ENCODE measurements at places on chromosomes 4 and X.

- DNase-seq, result no peak
Observed at GRCh38 chr4:8171984-8172924, 13.6 kb upstream of the ABLIM2 start.

DNA sequence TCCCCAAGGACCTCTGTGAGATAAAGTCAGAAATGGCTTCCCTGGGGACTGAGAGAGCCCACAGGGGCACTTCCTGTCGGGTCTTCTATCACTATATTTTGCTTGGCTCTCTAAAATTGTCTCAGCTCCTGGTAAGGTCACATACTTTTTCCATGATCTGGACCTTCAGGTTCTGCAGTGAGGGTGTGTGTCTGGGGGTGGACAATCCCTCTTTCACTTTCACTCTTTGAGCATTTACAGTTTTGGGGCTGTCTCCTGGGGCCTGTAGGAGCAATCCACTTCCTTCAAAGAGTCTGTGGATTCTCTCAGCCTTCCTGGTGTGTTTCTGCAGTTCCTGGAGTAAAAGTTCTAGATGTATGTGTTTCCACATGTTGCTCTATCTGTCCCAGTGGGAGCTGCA is 335.7 kb downstream of the FSTL5 start:
- DNase-seq, result no peak

DNA sequence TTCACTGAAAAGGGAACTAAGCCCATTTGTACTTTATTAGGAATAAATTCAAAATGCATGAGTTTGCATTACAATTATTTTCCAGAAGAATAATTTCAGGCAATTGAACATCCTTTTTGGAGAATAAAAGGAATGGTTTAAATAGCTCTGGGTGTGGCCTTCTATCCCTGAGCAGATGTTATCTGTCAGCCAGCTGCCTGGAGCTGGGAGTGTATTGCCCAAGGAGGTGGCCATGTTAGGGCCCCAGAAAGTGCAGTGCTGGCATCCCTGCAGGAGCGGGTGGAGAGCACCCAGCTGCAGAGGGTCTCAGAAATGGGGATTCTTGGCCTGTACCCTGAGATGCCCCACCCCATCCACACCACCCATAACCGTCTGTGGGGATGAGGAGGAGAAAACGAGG is 21.6 kb upstream of the VEGFD start:
- DNase-seq, result no peak

DNA sequence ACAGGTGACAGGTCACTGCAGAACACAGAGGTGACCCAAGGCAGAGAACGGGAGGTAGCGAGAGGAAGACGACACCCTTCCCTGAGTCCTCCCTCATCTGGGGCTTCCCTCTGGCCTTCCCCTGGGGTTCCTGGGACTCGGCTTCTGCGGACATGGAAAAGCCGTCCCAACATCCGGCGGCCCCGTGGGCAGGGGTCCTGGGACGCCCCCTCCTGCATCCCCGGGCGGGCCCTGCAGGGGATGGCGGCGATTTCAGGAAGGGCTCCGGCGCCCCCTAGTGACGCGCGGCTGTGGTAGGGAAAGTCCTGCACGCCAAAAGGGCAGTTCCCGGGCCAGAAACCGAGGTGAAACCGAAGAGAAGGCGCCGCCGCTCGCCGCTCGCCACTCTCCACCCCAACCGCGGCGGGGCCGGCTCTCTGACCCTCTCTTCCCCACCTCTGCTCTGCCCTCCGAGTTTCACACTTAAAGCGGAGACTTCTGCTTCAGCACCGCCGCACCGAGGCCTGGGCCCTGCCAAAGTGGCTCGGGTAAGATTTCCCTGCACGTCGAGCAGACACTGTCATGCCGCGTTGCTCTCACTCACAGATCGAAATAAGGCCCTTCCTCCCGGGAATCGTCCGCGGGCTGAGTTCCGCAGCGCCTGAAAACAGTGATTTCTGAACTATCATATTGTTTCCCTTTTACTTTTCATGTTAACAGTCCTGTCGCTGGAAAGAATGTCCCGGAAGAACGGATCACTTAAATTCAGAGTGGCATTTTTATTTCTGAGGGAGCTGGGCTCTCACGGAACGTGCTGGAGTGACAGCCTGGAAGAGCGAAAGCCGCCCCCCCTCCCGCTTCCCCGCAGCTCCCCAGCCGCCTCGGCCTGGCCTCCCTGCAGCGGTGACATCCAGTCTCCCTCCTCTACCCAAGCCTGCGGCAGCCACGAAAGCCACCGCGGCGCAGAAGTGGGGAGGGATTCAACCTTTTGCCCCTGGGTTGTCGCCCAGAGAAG is 110.6 kb downstream of the DCTD start:
- DNase-seq, result peak; percentile 80

- DNase-seq, result no peak
Observed at GRCh38 chr4:8778760-8779159, 92.9 kb downstream of the HMX1 start.

- no peak for DNase-seq
Observed at GRCh38 chr4:83552924-83553323, 17.0 kb downstream of the GPAT3 start.

DNA sequence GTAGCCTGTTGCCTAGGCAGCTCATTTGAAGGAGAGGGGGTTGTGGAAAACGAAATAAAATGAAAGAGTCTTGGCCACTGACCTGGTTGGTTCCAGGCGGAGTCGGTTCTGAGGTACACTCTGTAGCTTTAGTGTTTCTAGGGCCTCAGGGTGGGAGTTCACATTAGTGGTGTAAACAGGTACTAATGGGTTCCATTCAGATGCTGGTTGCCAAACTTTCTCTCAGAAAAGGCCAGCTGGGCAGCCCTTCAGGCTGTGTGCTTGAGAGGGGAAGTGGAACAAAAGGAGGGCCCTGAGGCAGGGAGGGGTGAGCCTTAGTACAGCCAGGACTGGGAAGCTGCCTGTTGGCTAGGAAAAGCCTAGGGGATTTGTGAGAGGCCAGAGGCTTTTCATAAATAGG is 24.8 kb downstream of the NHSL2 start:
- no peak for DNase-seq

DNA sequence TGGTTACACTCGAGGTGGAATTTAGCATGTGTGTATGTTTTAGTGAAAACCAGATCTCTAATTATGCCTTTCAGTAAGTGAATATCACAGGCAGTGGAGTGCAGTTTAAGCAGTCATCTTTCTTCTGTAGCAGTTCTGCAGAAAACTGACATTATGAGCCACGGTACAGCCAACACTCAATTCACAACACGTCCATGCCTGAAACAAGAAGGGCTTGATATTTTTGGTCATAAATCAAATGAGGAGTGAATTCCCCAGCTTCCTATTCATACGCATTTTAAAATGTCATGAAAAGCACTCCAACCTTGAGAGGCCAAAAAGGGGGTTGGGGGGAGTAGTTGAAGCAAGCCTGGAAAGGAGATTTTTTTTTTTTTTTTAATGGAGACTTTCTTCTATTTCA is 316.7 kb downstream of the ARHGAP10 start:
- DNase-seq, result no peak

DNA sequence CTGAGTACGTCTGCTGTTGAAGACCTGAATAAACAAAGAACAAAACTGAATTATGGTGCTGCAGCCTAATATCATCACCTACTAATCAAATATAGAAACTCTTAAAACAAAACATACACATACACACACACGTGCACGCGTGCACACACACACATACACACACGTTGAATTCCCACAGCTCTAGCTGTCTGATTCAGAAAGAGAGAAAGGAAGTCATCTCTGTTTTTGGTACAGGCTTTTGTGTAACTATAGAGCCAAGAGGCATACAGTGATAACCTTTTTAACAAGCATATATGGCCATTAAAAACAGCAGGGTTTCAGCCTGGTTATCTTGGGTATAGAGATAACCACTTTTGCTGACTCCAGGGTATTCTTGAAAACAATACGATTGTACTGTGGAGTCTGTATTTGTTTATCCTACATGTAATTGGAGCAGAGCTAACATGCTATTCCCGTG is 823.2 kb downstream of the CCSER1 start:
- DNase-seq, result no peak

- no peak for DNase-seq
Observed at GRCh38 chr4:99361899-99362275, 9.3 kb upstream of the ADH1C start.

- no peak for DNase-seq
Observed at GRCh38 chrX:13381514-13381913, 61.7 kb upstream of the ATXN3L start.

DNA sequence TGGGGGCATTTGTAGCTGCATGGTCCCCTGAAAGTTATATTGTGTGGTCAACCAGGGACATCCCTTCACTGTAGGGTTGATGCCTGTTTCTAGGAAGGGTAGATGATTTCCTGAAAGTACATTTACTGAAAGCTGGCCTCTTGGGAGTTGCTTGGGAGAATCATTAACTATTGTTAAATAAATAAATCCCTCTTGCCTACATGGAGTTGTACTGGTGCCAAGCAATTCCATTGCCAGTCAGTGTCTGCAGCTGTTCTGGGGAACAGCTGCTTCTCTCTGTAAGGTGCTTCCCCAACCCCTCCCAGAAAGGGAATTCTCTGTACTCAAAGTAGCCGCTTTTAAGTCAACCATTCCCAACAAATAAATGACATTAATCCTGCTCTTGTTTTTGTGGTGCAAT is 51.1 kb downstream of the C4orf51 start:
- no peak for DNase-seq

DNA sequence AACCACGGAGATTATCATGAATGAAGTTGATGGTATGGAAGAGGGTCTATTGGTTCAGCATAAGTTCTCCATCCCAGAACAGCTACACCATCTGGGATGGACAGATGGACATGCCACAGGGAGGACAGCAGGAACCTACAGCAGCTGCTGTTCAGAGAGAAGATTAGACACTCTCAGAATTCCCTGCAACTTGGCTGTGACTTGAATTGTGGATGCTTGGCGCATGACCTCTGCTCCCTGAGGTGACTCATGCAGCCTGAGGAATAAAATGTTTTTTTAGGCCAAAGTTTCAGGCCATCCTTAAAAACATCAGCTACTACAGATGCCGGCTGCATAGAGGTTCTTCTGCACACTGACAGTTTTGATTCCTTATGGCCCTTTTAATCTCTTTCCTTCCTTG is 97.3 kb downstream of the RS1 start:
- DNase-seq, result no peak

- no peak for DNase-seq
Observed at GRCh38 chr4:30839583-30840520, 119.7 kb downstream of the PCDH7 start.

GRCh38 chr4:57117491-57117890 is 7.3 kb upstream of the IGFBP7 start:
- DNase-seq, result no peak

- no peak for DNase-seq
Observed at GRCh38 chr4:79385641-79386040, 22.4 kb downstream of the GK2 start.

- no peak for DNase-seq
Observed at GRCh38 chr4:148145475-148145874, 296.7 kb downstream of the NR3C2 start.

DNA sequence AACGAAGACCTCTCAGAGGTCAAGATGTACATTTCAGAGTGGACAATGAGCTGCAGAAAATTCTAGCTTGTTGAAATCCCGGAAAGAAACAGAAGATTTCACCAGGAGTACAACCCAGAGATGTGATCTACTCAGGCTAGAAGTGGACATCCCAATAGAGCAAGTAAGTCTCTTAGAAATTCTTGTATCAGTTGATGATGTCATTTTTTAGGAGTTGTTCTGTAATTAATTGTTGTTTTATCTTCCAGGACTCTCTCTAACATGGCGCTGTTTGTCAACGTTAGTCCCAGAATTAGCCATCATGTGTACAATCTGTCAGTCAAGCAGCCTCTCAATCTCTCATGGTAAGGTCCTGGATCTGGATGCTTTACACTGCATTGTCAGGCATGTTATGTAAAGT is 174.4 kb downstream of the GRIA3 start:
- no peak for DNase-seq

DNA sequence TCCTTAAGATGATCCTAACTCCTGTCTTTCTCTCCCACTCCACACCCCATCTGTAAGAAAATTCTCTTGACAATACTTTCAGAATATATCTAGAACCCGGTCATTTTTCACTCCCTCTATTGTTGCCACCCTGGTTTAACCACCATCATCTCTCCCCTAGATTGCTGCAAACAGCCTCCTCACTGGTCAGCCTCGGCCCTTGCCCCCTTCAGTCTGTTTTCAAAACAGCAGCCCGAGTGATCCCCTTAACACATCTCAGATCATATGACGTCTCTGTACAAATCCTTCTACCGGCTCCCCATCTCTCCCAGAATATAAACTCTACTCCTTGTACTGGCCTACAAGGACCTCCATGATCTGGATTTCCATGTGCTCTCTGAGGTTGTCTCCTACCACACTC is 35.2 kb upstream of the F9 start:
- no peak for DNase-seq
